ENCODE measurements at places on chromosomes 12 and 14.

DNA sequence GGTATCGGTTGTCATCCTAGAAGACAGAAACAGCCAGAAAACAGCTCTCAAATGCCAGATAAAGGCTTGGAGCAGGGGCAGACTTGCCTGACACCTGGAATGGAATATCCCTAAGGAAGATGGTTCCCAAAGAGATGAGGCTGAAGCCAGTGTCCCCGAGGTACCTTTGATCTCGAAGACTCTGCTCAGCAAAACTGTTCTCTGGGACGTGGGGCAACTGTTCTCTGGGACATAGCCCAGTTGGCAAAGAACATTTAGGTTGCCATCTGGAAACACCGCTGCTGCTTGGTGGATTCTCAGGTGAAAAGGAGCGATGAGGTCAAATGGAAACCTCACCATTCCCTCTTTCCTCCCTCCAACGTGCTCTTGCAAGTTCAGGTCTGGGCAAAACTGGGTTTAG is 27.9 kb upstream of the FBXO21 start:
- DNase-seq = no peak

DNA sequence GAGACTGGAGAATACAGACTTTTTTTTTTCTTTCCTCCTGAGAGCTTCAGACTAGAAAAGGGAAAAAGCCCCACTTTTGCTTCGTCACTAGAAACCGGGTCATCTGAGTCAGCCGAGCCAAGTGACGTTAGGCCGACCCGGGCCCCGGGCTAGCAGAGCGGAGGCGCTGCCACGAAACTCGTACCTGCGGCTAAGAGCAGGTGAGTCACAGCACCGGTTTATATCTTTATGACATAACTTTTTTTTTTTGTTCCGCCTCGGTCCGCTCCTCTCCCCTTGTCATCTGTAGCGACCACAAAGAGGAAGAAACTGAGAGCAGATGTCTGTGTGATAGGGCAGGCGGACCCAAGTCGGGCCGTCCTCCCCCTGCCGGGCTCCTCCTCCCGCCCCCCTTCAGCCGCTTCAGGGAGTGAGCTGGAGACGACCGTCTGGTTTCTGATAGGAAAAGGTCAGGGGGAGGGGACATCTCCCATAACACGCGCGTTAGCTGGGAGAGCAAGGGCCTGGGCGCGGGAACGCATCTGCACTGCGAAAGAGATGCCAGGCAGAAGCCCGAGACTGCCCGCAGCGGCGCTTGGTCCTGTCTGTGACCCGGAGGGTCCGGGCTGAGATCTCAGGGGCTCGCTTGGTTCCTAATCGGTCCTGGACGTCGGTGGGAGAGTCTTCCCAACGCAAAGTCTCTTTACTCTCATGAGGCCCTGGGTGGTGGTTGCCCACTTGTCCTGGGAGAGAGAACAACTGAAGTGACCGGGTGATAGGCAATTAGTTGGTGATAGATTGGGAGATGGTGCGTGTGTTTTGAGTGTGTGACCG is 586 bp downstream of the TTC6 start:
- DNase-seq = no peak

- DNase-seq = no peak
These were observed 159.1 kb downstream of the ANO4 start for GRCh38 chr12:100953677-100954076.

GRCh38 chr12:92995258-92995903 is 66.3 kb upstream of the EEA1 start:
- no peak for DNase-seq

GRCh38 chr12:132166801-132167591 is 22.7 kb downstream of the NOC4L start:
- no peak for DNase-seq

- no peak for DNase-seq
These were observed 48.6 kb upstream of the TBX3 start for GRCh38 chr12:114732426-114733030.

DNA sequence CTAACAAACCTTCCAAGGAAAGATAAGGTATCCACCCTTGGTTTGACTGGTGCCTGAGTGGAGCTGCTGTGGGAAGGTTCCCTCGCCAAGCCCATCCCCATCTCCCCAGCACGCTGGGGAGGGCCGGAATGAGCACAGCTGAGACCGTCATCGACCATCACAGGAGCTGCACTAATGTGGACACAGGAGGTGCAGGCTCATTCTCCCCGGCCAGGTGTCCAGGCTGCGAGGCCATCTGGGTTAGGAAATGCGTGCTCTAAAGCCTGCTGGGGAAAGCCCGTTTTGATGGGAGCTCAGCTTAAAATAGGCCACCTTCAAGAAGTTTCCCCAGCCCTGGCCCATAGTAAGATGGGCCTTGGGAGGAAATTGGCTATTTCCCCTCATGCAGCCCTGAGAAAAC is 35.2 kb upstream of the FOXN3 start:
- no peak for DNase-seq

- no peak for DNase-seq
These were observed 216.4 kb downstream of the SLC25A21 start for GRCh38 chr14:36955967-36956366.

DNA sequence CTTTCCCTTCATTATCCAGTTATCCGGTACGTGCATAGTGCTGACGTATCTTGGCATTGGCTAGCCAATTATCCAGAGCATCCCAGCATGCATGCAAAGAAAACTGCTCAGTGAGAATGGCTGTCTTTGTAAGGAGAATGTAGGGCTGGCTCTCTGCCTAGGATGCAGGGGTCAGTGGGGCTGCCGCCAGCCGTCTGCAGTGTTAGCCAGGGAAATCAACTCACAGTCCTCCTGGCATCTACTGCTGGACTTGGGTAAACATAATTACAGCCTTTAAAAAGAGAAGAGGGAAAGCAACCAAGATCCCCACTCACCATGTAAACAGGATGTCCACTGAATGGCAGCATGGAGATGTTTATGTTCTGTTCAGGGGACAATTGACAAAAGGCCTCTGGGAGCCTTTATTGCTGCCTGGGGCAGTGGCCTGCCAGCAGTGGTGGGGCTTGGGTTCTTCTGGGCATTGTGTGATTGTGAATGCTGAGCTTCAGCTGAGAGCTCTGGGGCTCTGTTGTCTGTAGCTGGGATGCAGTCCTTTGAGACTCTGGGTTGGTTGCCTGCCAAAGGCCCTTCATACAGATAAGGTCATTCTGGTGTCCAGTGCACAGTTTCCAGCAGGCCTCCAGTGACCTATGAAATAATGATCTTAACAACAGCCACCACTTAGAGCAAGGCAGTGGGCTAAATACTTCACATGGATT is 121.8 kb downstream of the TBC1D30 start:
- DNase-seq = no peak

- no peak for DNase-seq
These were observed 24.1 kb downstream of the TMEM229B start for GRCh38 chr14:67464377-67464776.

- no peak for DNase-seq
These were observed 59.4 kb downstream of the DDX51 start for GRCh38 chr12:132084621-132085290.

DNA sequence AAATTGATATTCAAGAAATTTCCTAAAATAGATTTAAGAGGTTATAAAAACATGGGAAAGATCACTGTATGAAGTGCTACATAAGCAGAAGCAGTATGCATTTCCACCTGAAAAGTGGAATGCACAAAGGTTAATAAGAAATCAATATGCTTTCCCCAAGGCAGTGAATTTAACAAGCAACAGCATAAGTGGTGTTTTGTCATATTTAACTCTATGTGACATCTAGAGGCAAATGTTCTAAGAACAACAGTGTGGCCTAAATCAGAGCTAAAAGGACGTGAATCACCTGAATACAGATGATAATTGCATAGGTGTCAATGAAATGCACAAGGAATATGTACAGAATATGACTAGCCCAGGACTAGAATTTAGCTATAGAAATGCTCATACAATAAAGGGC is 49.5 kb downstream of the SLC2A13 start:
- DNase-seq = no peak

GRCh38 chr12:40310211-40310610 is 85.4 kb downstream of the LRRK2 start:
- no peak for DNase-seq

GRCh38 chr14:104011824-104012517 is 69.6 kb upstream of the RD3L start:
- DNase-seq = no peak

DNA sequence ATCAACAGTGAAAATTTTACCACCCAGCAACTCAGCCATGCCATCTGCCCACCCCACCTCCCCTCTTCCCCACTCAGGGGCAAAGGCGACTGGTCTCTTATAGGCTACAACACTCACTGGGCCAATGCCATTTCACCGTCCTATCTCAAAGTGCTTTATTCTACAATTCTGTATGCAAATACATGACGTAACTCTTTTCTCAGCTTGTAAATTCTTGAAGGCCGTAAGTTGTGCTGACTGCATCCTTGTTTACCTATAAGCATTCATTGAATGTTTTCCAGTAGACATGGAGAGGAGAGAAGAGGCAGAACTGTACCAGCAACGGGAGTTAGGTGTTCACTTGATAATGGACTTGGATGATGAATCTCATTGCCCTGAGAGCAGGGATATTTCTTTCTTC is 15.6 kb downstream of the BCL2L14 start:
- no peak for DNase-seq

GRCh38 chr12:98869886-98870503 is 224.9 kb downstream of the APAF1 start:
- DNase-seq = no peak

DNA sequence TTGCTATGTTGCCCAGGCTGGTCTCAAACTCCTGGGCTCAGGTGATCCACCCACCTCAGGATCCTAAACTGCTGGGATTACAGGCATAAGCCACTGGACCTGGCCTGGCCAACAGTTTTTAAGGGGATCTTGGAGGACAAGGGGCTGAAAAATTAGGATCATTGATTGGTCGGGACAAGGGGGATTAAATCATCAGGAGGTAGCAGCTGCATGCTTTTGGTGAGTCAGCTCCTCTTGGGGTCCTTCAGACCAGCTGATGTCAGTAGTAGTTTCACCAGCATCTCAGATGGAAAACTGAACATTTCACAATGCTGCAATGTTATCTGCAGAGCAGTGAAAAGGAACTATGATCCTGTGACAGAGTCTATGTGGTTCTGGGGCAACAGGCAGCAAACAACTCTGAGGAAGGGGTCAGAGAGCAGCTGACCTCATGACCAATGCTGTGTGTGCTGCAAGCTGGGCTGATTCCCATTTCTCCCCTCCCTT is 6.3 kb downstream of the LRRC74A start:
- DNase-seq = no peak

Data from SK-N-MC (cell line).